Endothelial cell (in vitro differentiated cells): ENCODE measurements at places on chromosomes 1 and 21.

DNA sequence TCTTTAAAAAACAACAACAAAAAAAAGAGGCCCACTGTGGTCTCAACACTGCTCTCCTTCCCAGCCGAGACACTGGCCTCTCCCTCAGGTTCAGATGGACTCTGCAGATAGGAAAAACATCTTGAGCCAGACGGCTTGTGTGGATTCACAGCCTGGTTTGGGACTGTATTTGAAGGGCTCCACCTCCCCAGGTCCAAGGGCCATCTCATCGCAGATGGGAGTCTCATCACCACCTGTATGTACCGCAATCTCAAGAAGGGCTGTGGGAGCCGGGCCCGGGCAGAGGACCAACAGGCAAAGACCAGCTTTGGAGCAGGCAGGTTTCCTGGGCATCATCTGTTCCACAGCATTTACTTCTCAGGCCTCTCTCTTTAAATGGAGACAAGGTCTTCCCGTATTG is 10.3 kb downstream of the ZBTB48 start:
- DNase-seq = no peak

GRCh38 chr1:72438270-72438669 is 155.9 kb upstream of the NEGR1 start:
- DNase-seq = no peak

DNA sequence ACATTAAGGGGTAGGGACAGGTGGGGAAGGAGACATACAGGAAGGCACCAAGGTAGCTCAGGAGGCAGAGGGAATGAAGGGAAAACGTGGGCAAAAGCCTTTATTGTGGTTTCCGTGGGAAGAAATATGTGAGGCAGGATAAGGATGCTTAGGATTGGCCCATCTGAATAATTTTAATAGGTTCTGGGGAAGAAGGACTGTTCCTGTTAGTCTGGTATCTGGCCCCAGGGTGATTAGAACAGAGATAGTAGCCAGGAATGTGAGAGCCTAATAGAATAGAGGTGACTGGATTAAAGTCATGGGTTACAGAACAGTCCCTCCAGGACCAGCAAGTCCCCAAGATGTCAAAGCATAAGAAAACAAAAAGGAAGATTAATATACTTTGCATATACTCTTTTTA is 545.2 kb upstream of the CAMK1G start:
- DNase-seq = no peak

GRCh38 chr1:164560556-164560955 is 1.6 kb downstream of the PBX1 start:
- no peak for DNase-seq

DNA sequence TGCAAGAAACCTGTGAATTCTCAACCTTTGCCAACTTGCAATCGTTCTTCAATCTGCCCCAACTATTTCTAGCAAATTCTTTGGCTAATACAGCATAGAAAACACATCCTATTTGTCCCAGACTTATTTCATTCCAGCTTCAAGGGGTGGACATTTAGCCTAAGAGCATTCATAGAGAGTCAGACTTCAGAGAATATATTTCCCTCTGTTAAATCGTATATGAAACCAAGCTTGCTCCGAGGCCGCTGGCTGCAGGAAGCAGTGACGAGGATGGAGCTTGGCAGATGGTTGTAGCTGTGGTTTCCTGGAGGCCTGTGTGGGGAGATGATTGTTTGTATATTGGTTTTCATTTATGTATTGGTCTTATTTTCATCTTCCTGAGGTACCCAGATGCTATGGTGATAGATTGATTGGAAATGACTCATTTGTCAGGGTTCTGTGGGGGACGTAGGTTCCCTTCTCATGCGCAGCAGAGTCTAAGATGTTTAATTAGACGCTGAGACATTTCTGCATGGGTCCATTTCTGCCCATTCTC is 26.1 kb downstream of the MAN1C1 start:
- DNase-seq = no peak

DNA sequence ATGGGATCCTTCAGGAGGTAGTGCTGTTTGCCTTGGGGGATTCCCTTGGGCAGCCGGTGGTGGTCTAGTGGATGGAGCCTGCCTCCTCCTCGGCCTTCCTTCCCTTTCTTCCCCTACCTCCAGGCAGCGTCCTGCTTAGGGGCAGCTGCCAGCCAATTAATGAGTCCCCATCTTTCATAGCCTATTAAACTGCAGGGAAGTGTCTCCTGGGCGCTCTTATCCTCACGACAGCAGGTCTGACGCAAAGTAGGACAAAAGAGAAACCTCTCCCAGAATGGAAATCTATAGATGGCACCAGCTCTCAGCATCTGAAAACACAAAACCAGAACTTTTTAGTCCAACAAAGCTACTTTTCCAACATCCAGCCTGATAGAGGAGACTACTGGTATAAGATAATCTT is 69.3 kb downstream of the ELAVL4 start:
- no peak for DNase-seq

DNA sequence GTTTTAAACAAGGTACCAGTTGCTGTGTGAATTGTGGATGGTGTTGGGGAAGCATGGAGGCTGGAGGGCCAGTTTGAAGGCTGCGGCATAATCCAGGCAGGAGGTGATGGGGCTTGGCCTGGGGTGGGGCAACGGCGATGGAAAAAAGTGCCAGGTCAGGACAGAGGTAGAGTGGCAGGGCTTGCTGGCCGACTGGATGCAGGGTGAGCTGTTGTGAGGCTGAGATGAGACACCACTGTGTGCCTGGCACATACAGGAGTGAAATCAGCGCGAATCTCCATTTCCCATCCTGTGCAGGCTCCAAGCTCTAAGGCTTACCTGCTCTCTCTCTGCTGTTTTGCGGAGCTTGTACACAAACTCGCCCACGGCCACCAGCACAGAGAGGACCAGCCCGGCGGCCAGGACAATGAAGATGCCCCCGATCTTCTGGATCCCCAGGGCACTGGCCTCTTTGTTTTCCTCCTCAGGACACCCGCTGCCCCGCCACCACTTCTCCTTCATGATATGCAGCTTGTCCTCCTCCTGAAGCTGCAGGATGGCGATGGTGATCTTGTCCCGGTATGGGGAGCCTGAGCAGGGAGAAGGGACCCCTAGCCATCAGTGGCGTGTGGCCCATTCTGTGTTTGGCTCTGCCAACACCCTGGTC is 229.5 kb downstream of the GRIK3 start:
- DNase-seq = no peak

- DNase-seq = no peak
Observed at GRCh38 chr1:162398999-162399580, 12.8 kb downstream of the SH2D1B start.

DNA sequence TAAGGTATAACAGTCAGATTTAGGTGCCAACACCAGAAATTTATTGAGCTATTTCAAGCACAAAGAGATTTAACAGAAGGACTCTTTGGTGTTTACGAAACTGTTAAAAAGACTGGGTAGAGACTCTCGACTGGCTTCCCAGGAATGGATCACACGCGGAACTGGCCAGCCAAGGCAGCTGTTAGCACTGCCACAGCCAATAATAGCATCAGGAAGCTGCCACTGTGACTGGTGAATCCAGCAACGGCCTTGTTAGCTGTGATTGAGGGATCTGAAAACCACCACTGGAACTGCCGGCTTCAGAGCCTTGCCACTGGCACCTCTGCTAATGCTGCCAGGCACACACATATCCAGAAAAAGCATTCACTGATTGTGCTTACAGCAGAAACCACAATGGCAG is 10.6 kb upstream of the SIM2 start:
- no peak for DNase-seq

GRCh38 chr1:243950166-243950565 is 100.1 kb upstream of the AKT3 start:
- no peak for DNase-seq

DNA sequence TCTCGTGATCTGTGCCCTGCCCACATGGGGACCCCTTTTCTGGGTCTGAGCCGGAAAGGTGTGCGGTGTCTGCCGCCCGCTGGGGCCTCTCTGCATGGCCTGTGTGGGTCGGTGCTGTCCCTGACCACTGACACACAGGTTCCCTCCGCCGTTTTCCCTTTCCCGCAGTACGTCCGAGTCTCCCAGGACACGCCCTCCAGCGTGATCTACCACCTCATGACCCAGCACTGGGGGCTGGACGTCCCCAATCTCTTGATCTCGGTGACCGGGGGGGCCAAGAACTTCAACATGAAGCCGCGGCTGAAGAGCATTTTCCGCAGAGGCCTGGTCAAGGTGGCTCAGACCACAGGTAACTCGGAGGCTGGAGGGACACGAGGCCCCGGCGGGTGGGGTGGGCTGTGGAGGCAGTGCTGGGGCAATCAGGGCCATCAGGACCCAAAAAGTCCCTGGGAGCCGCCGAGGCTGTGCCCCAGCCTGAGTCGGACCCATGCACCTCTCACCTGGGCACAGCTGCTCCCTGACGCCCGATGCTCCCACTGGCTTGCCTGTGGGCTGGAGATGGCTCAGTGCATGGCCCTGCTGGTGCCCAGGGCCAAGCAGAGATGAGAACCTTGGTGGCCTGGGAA is 13.3 kb downstream of the TRPM2 start:
- DNase-seq = no peak

- no peak for DNase-seq
Observed at GRCh38 chr1:62273953-62274352, 45.3 kb downstream of the KANK4 start.

- no peak for DNase-seq
Observed at GRCh38 chr1:226973898-226974543, 33.9 kb downstream of the COQ8A start.

GRCh38 chr1:46539972-46540371 is 11.5 kb downstream of the KNCN start:
- DNase-seq = no peak

GRCh38 chr1:93635614-93636543 is 45.8 kb downstream of the BCAR3 start:
- DNase-seq = peak; percentile 43

- DNase-seq = no peak
Observed at GRCh38 chr1:224540535-224540934, 75.6 kb upstream of the CNIH3 start.

- DNase-seq = no peak
Observed at GRCh38 chr1:33442141-33442540, 11.2 kb upstream of the PHC2 start.

GRCh38 chr1:27031235-27032118 is 18.8 kb upstream of the TENT5B start:
- DNase-seq = peak; percentile 47

DNA sequence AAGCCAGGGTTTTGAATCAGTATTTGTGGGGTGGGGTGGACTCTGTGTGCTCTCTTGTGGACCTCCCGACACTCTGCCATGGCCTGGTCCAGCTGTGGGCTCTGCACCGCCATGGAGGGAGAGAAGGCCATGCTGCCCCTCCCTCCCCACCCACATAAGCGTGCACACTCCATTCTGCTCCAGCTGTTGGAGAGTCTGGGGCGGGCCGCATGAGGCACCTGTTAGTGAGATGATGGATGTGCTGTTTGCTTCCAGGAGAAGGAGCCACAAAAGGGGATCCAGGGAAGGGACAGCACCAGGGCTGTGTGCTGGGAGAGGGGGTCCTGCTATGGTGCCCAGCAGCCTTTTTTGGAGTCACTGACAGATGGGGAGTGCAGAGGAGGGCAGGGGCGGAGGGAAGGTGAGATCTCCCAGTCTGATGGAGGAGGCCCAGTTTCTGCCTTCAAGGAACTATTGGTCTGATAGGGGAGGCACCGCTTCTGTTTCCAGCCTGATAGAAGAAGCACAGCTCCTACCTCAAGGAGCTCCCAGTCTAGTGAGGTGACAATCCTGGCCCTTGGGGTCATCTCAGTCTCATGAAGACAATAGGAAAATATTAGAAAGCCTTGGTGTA is 101.5 kb downstream of the ACTL8 start:
- no peak for DNase-seq

DNA sequence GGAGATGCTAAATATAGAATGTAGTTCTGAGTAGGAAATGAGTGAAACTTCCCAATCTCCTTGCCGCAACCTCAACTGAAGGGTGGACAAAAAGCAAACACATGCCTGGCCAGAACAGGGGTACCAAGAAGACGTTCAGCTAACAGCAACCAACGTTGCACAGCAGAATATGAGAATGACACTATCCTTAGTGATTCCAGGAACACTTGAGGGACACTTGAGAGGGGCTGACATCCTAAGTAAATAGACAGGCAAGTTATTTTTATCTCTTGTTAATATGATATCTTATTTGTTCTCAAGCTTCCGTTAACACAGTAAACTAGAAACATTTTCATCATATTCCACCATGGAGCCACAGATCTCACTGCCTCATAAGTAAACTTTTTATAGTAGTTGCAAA is 908 bp downstream of the KRTAP19-1 start:
- DNase-seq = no peak

GRCh38 chr1:171501305-171502024 is 16.1 kb downstream of the PRRC2C start:
- DNase-seq = no peak

- no peak for DNase-seq
Observed at GRCh38 chr1:174946031-174946430, 53.7 kb upstream of the CACYBP start.

- DNase-seq = no peak
Observed at GRCh38 chr1:182625719-182626504, 21.7 kb upstream of the RGS16 start.

DNA sequence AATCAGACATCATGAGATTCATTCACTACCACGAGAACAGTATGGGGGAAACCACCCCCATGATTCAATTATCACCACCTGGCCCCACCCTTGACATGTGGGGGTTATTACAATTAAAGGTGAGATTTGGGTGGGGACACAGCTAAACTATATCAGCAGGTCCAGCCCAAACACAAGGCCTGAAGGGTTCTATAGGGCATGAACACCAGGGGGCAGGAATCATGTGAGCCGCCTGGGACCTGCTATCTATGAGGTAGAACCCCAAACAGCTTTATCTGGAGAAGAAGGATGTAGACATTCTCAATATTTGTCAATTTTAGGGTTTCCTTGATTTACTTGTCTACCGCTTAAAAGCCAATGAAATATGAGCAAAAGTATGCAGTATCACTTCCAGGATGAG is 294.9 kb upstream of the DEPDC1 start:
- peak; percentile 6 for DNase-seq

DNA sequence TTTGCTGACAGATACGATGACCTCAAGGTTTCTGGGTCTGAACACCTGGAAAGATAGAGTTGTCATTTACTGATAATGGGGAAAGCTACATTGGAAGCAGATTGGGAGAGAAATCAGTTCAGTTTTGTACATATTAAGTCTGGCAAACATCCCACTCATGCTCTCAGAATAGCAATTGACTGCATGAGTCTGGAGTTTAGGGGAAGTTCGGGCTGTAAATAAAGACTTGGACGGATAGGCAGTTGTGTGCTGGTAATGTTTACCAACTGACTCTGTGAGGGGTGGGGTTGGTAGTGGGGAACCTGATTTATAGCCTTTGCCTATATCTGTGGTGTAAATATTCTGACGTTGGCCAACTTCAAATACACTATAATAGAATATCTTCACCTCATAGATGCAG is 4.0 kb downstream of the H6PD start:
- DNase-seq = no peak

- no peak for DNase-seq
Observed at GRCh38 chr1:192689459-192689858, 53.5 kb downstream of the RGS13 start.

- DNase-seq = no peak
Observed at GRCh38 chr1:87436534-87436933, 107.9 kb downstream of the LMO4 start.

DNA sequence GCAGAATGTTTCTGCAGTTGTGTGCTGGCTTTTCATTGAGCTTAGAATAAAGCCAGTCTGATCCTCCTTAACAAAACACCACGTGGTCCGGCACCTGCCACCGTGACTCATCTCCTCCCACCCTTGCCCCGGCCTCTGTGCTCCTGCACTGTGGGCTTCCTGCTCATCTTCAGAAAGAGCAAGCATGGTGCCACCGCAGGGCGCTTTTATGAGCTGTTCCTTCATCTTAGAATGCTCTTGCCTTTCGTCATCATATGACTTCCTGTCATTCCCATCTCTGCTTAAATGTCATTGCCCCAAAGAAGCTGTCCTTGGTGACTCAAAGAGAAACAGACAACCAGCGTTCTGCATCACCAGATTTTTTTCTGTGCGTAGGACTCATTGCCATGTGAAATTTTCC is 117.8 kb downstream of the HHAT start:
- DNase-seq = no peak
